ENCODE measurements at places on chromosomes 1 and 21. TPM values are rescaled to one million over a fixed set of nuclear protein-coding genes. Genes with fewer than 3 reads are reported as not detected.

Gene TMEM81
- total RNA-seq = 4.0 TPM

Gene ZNF687
- total RNA-seq = 37.0 TPM

Gene GPR137B
- total RNA-seq = 8.8 TPM

Gene SPRR3
- not detected for total RNA-seq

Gene SPRR2B
- total RNA-seq = not detected

GRCh38 chr21:29149808-29150425, 19.5 kb downstream of the MAP3K7CL start:
- no peak for DNase-seq

DNA sequence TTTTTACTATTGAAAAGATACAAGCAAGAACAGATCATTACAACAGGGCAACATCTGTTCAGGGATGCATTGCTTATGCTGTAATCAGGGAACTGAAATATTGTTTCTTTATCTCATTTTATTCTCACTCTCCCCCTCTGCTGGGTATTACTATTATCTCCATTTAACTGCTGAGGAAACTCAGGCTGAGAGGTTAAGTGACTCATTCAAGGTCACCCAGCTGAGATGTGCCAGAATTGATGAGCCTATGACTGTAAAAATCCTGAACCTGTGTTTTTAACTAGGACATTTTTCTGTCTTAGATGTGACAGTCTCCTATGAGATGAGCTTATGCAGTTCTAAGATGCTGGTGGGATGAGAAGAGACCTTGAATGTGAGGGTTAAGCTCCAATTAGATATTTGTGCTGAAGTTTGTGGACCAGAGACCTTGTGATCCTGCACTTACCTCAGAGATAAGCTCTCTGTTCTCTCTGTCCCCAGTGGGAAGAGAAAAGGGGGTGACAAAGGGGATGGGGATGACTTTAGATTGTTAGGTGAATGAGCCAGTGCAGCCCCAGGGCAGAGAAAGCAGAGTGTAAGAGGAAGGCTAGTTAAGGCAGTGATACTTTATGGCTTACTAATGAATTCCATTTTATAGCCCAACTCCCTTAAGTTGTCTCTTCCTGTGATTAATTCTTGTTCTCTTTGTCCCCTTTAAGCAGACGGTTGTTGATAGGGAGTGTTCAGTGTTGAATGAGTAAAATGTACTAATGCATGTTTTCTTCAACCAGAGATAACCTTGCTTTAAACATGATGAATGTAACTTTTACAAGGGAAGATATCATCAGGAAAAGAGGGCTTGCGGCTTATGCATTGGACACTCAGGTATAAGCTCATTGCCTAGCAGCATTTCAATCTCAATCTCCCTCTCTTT, 111.4 kb downstream of the HLX start:
- DNase-seq = no peak

- DNase-seq = no peak
Measured at GRCh38 chr21:41673596-41674335, 93.1 kb downstream of the RIPK4 start.

DNA sequence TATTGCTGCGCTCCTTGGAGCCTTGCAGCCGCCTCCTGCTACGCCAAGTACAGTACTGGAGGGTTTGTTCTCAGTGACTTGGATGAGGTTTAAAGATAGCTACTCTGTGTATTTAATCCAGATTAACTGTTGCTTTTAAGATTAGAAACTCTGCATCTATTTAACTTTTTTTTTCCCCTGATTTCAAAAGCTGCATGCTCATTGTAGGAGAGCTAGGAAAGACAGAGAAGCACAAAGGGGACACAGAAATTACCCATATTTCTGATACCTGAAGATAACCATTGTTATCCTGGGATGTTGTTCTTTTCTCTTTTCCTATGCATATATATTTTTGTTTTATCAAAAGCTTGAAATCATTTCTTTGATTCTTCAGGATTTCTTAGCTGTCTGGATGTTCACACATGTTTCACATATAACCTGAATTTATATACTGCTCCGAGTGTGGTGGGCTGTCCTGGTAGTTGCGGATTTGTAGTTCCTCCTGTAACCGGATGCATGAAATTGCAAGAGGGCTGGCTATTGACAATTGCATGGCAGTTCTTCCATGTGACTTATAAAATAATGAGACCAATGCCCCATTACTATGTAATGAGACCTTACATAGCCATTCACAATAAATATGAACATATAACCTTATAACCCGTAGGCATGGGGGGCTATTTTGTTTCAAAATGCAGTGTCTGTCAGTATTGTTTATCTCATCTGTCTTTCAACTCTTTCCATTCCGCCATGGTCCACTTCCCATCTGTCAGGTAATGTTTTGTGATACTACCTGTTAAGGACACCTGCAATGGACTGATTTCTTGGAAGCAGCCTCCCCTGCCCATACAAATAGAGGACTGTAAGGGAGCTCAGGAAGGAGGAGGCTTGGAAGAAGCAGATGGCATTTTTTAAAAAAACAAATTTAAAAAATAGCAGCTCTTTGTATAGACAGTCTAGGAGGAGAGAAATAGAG, 1.4 kb downstream of the RAVER2 start:
- no peak for DNase-seq

DNA sequence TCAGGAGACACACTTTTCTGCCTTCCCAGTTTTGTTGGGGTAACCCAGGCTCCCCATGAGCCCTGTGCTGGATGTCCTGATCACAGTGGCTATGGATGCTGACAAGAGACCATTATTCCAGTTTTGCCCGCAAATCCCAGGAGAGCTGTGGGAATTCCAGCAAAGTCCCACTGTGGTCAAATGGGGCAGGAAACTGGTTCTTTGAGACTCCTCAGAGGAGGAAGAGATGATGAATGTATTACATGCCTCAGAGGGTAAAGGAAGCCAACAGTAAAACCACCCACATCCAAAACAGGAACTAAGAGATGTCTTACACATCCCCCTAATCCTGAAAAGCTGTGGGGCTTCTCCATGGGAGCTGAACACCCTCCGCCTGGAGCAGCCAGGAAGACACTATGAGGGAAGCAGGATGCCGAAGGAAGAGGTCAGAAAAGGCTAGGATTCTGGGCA, 12.8 kb upstream of the MPZL1 start:
- DNase-seq = no peak

GRCh38 chr1:202349206-202349928, 868 bp downstream of the PPP1R12B start:
- no peak for DNase-seq
